Stimulated activated CD4-positive, alpha-beta T cell treated with anti-CD3 and anti-CD28 coated beads, Interleukin-2, amount 100 ng/mL, for 24 hours (primary cell): ENCODE measurements at places on chromosomes 7 and 10.
A peak's percentile ranks its signal among the peaks of the same experiment; 100 is the strongest.

DNA sequence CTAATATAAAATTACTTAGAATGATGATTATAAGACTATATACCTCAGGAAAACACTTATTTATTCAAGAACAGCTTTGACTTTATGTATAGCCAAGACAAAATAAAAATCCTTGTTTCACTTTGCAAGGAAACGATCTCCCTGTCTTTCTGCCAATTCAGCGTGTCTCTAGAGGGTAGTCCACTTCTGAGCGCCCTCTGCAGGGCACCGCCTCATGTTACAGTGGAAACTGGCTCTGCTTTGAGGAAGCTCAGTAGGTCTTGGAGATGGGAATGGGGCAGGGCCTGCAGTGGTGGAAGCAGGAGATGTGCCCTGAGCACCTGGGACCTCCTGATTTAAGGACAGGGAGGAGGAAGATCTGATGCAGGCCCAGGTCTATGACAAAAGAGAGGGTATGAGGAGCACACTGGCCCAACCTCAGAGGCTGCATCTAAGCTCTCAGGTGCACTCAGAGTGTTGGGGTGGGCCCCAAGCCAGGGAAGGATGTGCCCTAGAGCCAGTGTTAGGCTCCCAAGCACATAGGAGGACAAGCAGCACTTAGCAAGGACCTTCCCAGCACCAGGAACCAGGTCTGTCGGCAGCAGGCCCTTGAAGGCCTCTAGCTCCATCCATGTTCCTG, 481.0 kb downstream of the TNS3 start:
- peak; percentile 12 for DNase-seq

DNA sequence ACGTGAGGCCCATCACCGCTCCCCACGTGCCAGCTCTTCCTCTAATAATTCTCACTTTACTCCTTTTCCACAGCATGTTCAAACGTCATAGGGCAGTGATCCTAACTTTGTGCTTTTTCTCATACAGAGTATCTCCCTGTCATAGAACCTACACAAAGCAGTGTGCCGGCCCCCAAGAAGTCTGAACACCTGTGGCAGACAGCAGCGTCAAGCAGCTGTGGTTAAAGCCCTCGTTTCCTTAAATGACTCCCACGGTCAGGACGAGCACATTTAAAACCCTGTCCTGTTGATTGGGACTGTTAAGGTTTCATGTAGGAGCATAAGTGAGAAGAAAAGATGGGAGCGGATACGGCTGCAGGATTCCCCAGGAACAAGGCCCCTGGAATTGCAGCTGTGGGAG, 267.2 kb downstream of the DIP2C start:
- no peak for DNase-seq

DNA sequence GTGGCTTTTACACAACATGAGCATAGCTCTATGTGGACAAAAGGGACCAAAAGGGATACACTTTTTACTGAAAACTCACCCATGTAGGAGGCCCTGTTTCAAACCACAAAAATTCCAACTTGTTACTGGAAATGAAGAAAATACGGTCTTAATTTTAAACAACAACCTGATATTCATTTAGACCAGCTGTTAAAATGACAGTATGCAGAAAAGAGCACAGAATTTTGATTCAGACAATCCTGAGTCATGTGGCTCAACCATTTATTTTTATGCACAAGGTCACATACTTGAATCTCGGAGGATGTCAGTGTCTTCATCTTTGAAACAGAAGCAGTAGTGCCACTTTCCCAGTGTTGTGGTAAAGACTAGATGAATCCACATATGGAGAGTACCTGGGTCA, 426.5 kb upstream of the NFE2L3 start:
- DNase-seq = no peak

GRCh38 chr7:152970481-152970880, 210.9 kb downstream of the ACTR3B start:
- no peak for DNase-seq

DNA sequence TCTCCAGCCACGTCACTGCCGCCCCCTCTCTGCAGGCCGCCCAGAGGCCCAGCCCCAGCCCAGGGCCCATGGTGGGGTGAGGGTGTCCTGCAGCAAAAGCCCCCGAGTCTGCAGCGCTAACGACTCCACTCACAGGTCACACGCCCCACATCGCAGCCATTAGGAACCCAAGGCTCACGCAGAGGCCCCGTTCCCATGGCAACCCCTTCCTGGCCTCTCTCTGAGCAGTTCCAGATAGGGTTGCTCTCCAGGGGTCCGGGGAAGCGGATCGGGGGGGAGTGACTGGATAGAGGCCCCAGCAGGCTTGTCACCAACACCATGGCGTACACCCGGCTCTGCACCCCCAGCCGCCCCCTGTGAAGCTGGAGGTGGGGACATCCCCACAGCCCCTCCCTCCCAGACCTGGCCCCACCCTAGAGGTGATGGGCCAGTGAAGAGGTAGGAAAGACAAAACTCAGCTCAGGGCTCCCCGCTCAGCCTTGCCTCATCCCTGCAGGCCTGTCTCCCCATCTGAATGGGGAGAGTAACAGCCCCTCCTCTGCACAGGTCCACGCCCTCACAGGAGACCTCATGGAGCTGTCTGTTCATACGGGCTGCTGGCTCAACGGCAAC, 41.2 kb downstream of the TNRC18 start:
- no peak for DNase-seq

GRCh38 chr10:5547931-5548660, 23.3 kb downstream of the CALML3 start:
- DNase-seq = no peak

GRCh38 chr10:29039091-29039490, 249.8 kb upstream of the LYZL1 start:
- DNase-seq = no peak

DNA sequence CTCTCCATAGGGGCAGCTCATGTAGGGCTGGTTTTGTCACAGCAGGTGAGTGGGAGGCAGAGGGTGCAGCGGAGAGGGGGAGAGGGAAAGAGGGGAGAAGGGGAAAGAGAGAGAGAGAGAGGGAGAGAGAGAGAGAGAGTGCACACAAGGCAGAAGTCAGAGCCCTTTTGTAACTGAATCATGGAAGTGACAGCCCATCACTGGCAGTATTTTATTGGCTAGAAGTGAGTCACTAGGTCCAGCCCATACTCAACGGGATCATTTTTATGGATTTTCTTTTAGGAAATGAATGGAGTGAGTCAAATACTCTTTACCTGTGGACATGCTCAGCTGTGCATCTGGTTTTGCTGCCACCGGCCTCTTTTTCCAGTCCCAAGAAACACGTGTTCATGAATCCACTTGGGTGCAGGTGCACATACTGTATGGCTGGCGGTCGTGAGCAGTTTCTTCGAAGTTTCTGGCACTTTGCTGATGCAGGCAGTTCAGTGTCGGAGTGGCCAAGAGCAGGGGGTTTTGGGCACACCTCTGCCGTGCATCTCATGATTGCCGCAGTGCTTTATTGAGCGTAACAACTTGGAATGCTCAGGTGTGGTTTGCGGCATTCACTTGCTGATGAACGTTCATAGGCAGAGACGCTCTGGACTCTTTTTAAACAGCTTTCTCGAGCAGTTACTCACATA, 40.3 kb downstream of the DOCK1 start:
- no peak for DNase-seq

GRCh38 chr7:45894665-45895062, 6.4 kb downstream of the IGFBP1 start:
- DNase-seq = no peak

GRCh38 chr7:111658546-111658945, 96.3 kb upstream of the IMMP2L start:
- no peak for DNase-seq

GRCh38 chr10:17029581-17030271, 99.9 kb downstream of the CUBN start:
- peak; percentile 82 for DNase-seq

DNA sequence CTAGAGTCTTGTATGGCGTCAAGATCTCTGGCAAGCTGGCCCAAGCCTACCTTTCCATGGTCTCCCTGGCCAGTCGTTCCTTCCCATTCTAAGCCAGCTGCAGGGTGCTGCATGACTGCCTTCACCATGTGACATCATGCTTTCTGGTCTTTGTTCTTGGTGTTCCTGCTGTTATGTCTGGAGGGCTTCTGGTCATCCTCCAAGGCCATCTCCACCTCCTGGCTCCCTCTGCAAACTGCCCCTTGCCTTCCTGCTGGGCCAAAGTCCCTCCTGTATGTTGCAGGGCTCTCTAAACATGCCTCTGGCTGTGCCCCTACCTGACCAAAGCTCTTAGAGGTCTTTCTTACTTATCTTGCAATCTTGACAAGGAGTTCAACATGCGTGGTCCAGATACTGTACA, 44.4 kb upstream of the SHH start:
- DNase-seq = no peak

DNA sequence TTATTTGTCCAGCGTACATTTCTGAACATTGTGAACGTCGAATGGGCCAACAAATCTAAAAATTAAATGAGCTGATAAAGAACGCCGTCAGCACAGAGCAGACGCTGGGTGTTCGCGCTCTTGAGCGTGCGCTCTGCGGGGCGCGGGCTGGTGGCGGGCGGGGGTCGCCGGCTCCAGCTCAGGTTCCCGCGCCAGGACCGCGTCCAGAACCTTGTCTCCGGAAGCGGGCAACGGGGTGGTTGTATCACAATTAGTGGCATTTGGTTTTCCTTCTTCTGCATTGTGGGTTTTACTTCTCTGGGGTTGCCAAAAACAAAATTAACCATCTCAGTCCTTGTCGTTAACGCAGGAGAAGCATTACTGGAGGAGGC, 2.4 kb downstream of the CYP2E1 start:
- DNase-seq = no peak

DNA sequence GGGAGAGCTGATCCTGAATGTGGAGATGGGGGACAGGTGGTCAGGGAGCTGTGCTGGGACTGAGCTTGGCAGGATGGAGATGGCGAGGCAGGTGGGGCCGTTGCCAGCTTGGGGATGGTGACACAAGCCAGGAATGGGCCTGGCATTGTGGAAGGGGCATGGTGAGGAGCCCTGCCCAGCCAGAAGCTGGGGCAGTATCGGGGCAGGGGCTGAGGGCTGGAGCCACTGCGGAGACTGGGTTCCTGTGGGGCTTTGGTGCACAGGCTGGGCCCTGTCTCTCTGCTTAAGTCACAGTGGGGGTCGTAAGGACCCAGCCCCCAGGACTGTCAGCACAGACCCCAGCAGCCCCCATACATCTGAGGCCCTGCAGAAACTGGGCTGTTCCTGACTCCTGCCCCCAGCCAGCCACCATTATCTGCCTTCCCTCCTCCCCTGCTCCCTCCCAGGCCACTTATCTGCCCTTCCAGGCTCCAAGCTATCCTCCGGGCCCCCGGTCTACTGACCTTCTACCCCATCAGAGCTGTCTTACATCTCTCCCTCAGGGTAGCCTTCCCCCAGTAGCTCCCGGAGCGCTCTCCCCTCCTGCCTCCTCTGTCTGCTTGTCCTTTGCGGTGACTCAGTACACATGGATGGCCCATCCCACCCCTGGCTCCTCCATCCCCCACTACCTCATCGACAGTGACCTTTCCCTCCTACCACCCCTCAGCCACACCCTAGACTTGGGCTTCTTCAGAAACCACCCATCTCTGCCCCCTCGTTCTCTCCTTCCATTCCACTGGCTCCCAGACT, 44.2 kb downstream of the PPIF start:
- no peak for DNase-seq

DNA sequence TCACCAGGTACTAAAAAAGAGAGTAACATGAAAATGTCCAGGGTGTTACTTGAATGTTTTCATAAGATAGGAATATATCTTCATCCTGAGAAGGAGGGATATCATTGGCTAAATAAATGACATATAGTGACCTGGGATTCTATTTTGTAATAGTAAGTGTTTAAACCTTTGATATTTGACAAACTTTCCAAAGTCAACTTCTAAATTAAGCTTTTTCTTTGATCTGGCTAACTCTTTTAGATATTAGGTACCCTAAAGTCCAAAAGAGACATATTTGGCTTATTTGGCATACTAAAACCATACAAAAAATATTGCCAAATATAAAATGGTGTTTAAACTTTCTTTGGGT, 22.4 kb upstream of the CREB3L2 start:
- DNase-seq = no peak

GRCh38 chr7:104288137-104288536, 40.3 kb upstream of the LHFPL3 start:
- no peak for DNase-seq

- no peak for DNase-seq
Observed at GRCh38 chr7:8561449-8561848, 128.0 kb downstream of the NXPH1 start.

DNA sequence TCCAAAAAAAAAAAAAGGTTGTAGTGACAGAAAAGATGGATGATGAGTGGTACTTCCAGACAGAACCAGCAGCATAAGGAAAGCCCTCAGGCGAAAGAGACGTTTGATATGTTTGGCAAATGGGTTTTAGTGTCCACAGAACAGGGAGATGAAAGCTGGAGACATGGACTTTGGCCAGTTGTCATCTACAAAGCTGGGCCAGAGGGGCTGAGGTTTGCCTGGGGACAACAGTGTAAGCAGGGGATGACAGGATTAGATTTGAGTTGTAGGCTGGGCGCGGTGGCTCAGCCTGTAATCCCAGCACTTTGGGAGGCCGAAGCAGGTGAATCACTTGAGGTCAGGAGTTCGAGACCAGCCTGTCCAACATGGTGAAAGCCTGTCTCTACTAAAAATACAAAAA, 47.8 kb upstream of the ELN start:
- no peak for DNase-seq

- no peak for DNase-seq
Observed at GRCh38 chr7:40570223-40570622, 435.4 kb downstream of the SUGCT start.

DNA sequence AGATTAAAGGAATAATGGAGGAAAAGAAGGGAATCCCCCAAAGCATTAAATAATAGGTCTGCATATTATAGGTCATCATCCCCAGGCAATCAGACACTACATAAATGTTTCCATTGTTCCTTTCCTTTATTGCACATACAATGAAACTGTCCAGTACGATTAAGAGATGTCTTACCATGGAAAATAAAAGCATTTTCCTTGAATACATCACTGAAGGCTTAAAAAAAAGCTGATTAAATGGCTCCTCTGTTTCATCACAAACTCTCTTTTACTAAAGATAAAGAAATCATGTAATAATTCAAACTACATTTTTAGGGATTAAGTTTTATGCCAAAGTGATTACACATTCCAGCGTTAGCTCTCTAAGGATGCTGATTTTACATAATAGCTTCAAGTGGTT, 316.0 kb downstream of the AGMO start:
- DNase-seq = no peak

GRCh38 chr7:105454095-105454747, 65.5 kb upstream of the SRPK2 start:
- no peak for DNase-seq

GRCh38 chr7:66669496-66669895, 40.8 kb downstream of the KCTD7 start:
- no peak for DNase-seq
